ENCODE measurements at places on chromosomes 13 and 19.

DNA sequence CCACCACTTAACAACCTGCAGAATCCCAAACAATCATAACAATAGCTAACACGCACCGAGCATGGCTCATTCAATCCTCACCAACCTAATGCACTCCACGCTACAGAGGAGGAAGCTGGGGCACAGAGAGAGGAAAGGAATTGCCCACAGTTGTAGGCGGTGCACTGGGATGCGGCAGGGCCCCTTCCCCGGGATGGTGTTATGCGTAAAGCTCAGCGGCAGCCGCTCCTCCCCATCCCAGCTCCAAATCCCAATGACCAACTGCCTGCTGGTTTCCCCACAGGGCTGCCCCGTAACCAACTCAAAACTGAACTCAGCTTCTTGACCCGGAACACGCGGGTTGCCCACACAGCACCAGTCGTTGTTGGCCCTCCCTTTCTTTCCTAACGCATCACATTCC lies 42.2 kb downstream of the SERP2 start:
- no peak for DNase-seq

GRCh38 chr19:6066661-6067646 lies 43.3 kb downstream of the RFX2 start:
- no peak for DNase-seq

- DNase-seq: no peak
These were observed 1.1 kb downstream of the SHANK1 start for GRCh38 chr19:50718255-50719118.

DNA sequence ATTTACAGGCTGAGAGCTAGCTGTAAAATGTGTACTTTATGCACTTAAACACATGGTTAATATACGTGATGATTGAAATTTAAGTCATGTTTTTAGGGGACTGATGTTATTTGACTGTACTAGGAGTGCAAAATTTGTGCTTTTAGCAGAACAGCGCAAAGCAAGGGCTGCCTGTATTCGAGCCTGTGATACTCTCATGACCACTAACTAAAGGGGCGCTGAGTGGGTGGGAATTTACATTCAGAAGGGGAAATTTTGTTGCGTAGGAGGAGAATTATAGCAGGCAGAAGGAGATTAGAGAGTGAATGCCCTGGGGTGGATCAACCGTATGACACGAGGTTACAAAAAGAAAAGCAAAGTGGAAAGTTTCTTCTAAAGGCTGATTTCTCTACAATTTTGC lies 271.8 kb upstream of the HTR2A start:
- no peak for DNase-seq

GRCh38 chr13:42486711-42487198 lies 87.2 kb upstream of the TNFSF11 start:
- DNase-seq: no peak

Measured in stimulated activated naive CD8-positive, alpha-beta T cell treated with anti-CD3 and anti-CD28 coated beads, Interleukin-15, amount 100 ng/mL, for 72 hours (primary cell).